ENCODE measurements at places on chromosomes 2 and 18. TPM values are rescaled to one million over a fixed set of nuclear protein-coding genes. Genes with fewer than 3 reads are reported as not detected.

DNA sequence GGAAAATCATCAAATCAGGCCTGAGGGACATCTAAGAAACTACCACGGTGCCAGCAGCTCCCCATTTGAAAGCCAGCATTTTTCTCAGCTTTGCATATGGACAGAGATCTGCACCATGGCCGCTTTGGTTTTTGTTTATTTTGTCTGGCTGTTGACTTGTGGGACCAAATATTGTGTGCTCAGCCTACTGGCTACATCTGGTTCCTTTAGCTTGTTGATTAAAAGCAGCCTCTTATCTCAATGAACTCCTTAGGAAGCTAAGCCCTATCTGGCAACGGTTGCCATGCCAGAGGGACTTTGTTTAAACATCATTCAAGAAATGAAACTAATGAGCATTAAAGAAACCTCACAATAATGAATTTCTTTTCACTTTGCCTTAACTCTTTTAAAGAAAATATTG is 32.4 kb upstream of the CCDC150 start:
- H3K4me1 ChIP-seq = peaks cover under 1% of the 10 kb centered on the region
- H3K4me3 ChIP-seq = no peak overlapping the region
- no peaks in the 10 kb centered on the region for H3K36me3 ChIP-seq
- no peak overlapping the region for H3K27ac ChIP-seq
- no peaks in the 10 kb centered on the region for H3K27me3 ChIP-seq
- DNase-seq = no peak

DNA sequence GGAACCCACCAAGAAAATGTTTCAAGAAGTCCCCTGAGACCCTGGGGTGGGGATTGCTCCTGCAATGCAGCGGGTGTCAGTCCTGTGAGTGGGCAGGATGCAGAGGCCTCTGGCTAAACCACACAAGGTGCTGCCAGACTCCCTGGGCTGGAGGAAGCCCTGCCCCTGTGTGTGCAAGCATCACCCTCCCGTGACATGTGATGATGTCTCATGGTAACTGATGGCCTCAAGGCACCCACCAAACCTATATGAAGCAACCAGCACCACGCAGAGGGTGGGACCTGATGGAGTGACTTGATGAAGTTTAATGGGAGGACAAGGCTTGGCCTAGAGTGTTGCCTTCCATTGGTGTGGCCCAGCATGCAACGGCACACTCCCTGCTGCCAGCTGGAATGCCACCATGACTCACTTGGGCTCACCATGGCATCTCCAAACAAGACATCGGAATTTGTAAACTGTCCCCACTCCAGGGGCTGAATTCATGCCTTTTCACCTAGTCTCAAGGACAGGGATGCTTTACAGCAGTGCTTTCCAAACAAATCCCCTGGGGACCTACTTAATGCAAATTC is 8.7 kb upstream of the SLC14A1 start:
- H3K36me3 ChIP-seq = no peaks in the 10 kb centered on the region
- H3K27ac ChIP-seq = no peak overlapping the region
- H3K4me3 ChIP-seq = no peak overlapping the region
- no peaks in the 10 kb centered on the region for H3K4me1 ChIP-seq
- no peak for DNase-seq
- no peaks in the 10 kb centered on the region for H3K27me3 ChIP-seq

GRCh38 chr2:61720911-61721310 is 132.9 kb downstream of the FAM161A start:
- no peaks in the 10 kb centered on the region for H3K4me1 ChIP-seq
- no peaks in the 10 kb centered on the region for H3K27me3 ChIP-seq
- H3K4me3 ChIP-seq = no peak overlapping the region
- no peaks in the 10 kb centered on the region for H3K36me3 ChIP-seq
- DNase-seq = no peak

GRCh38 chr2:177708660-177709444 is 316.3 kb downstream of the AGPS start:
- H3K27me3 ChIP-seq = no peaks in the 10 kb centered on the region
- H3K36me3 ChIP-seq = no peaks in the 10 kb centered on the region
- DNase-seq = no peak

DNA sequence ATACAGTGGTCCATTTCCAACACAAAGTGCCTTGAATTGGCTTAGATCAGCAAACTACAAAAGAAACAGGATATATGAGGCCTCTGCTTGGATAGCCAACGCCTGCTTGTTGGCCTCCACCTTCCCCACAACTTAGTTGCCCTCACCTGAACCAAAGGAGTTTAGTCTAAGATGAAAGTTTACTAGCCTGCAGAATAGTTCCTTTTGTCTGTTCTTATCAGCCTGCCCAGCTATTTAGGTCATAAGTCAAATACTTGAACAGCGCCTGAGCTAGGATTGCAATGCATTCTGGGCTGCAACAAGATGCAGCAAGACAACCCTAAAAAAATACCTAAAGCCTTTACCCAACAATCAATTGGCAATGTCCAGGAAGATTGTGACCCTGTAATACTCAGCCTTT is 13.1 kb upstream of the EPG5 start:
- DNase-seq = no peak
- H3K36me3 ChIP-seq = no peaks in the 10 kb centered on the region
- no peaks in the 10 kb centered on the region for H3K4me1 ChIP-seq
- no peaks in the 10 kb centered on the region for H3K27me3 ChIP-seq
- no peak overlapping the region for H3K4me3 ChIP-seq
- no peak overlapping the region for H3K27ac ChIP-seq

- H3K4me3 ChIP-seq = no peak overlapping the region
- H3K27me3 ChIP-seq = peaks cover 29% of the 10 kb centered on the region
- no peaks in the 10 kb centered on the region for H3K36me3 ChIP-seq
Measured at GRCh38 chr18:13221869-13222855, 3.6 kb downstream of the LDLRAD4 start.

DNA sequence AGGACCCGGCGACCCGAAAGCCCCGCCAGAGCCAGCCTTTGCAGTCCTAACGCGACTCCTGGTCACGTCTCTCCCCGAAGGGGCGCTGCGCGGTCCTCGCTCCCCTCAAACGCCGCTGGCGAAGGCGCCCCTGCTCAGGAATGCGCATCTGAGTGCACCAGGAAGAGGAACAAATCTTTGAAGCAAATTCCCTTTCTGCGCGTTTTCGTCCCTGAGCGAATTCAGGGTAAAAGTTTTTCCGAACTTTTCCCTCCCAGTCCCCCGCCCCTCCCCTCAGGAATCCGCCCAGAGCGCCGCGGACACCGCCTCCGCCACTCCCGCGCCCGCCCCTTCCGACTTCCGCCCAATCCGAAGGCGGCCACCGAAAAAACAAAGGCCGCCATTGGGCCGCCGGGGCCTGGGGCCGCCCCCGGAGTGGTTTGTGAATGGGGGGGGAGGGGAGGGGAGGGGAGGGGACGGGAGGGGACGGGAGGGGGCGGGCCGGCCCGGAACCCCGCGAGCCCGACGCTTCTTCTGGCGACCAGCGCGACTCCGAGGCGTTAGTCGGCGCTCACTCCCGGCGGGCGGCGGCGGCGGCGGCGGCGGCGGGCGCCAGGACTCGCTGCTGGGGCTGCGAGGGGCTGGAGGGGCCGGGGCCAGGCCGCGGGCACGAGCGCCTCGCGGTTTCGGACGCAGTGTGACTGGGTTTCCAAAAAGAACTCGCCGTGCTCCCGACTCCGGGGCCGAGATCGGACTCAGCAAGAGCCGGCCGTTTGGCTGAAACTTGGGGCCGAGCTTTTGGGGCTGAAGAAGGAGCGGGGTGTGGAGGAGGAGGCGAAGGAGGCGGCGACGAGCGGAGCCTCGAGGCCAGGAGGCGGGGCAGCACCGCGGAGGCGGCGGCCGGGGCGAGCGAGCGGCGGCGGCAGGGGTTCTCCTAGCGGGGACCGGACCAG is at the start of gene FZD7:
Gene FZD7 (plus strand): TSS at position 539 of the 932 bp plus-strand sequence. CDS start 793 bp downstream, outside the sequence.
- H3K36me3 ChIP-seq = peaks cover 20% of the 10 kb centered on the region
- DNase-seq = peak; percentile 96
- peaks cover 31% of the 10 kb centered on the region for H3K4me1 ChIP-seq
- H3K27ac ChIP-seq = peak within 1 kb of the TSS; percentile 99
- peak within 1 kb of the TSS; percentile 97 for H3K4me3 ChIP-seq

DNA sequence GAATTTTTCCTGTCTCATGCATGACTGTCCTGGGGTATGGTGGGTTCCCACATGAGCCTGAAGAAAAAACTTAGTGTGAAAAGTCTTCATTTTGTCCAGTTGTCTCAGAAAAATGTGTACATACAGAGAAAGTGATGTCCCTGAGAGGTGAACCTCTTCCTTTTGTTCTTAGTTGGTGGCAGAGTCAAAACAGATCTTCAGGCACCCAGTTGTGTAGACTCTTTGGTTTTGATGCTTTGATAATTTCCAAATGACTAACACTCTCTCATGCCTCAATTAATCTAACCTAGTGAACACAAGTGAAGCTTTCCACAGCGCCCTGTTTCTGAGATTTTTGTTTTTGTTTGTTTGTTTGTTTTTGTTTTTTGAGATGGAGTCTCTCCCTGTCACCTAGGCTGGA is 273.5 kb downstream of the PIK3C3 start:
- H3K4me1 ChIP-seq = peaks cover 12% of the 10 kb centered on the region
- DNase-seq = no peak
- no peak overlapping the region for H3K27ac ChIP-seq
- no peak overlapping the region for H3K4me3 ChIP-seq
- H3K27me3 ChIP-seq = no peaks in the 10 kb centered on the region
- H3K36me3 ChIP-seq = no peaks in the 10 kb centered on the region

GRCh38 chr2:239355724-239356123 is 45.1 kb downstream of the HDAC4 start:
- H3K4me1 ChIP-seq = 0 out of 2 replicates have a peak, but pooled peaks cover 7% of the 10 kb centered on the region
- H3K36me3 ChIP-seq = no peaks in the 10 kb centered on the region

- H3K36me3 ChIP-seq = no peaks in the 10 kb centered on the region
- H3K4me3 ChIP-seq = peak overlapping the region; percentile 88
- peaks cover 24% of the 10 kb centered on the region for H3K4me1 ChIP-seq
- no peak overlapping the region for H3K27ac ChIP-seq
Measured at GRCh38 chr2:179263446-179264367, 925 bp downstream of the SESTD1 start.

DNA sequence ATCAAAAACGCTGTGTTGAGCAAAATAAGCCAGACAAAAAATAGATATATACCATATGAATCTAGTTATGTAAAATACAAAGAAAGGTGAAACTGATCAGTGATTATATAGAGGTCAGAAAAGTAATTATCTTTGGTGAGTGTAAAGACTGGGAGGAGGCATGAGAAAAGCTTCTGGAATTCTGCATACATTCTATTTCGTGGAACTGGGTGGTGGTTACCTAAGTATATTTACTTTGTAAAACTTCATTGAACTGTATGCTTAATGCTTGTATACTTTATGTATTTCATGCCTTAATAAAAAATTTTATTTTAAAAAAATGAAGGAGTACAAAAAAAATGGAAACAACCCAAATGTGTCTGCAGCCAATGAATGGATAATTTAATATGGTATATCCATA is 153.1 kb upstream of the ALPP start:
- H3K4me1 ChIP-seq = 0 out of 2 replicates have a peak, but pooled peaks cover 3% of the 10 kb centered on the region
- DNase-seq = no peak
- H3K27ac ChIP-seq = no peak overlapping the region

DNA sequence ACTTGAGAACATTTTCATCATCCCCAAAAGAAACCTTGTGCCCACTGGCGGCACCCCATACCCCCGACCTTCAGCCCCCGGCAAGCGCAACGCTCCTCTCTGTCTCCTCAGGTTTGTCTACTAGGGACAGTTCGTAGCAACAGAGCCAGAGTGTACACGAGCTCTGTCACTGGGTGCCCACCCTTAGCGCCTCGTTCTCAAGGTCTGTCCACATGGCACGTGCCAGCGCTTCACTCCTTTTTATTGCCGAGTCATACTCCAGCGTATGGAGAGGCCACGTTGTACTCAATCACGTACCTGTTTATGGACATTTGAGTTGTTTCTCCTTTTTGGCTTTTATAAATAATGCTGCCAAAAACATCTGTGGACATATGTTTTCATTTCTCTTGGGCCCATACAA is 30.3 kb upstream of the GPC1 start:
- no peak for DNase-seq
- H3K27me3 ChIP-seq = no peaks in the 10 kb centered on the region
- no peak overlapping the region for H3K4me3 ChIP-seq
- no peaks in the 10 kb centered on the region for H3K36me3 ChIP-seq

- no peaks in the 10 kb centered on the region for H3K36me3 ChIP-seq
- no peak overlapping the region for H3K4me3 ChIP-seq
- no peak for DNase-seq
- no peaks in the 10 kb centered on the region for H3K4me1 ChIP-seq
Measured at GRCh38 chr2:7480431-7480830, 563.2 kb downstream of the RNF144A start.

ABCG8 gene
- total RNA-seq = 0.31 TPM

TCF7L1 gene
- total RNA-seq = 42.4 TPM

TMEM18 gene
- 18.4 TPM for total RNA-seq
